Activated naive CD8-positive, alpha-beta T cell treated with anti-CD3 and anti-CD28 coated beads, Interleukin-2, amount 50 U/mL, for 24 hours (primary cell): ENCODE measurements at places on chromosomes 6 and 20.

GRCh38 chr6:80605165-80605989 is 498.9 kb downstream of the BCKDHB start:
- DNase-seq, result no peak

DNA sequence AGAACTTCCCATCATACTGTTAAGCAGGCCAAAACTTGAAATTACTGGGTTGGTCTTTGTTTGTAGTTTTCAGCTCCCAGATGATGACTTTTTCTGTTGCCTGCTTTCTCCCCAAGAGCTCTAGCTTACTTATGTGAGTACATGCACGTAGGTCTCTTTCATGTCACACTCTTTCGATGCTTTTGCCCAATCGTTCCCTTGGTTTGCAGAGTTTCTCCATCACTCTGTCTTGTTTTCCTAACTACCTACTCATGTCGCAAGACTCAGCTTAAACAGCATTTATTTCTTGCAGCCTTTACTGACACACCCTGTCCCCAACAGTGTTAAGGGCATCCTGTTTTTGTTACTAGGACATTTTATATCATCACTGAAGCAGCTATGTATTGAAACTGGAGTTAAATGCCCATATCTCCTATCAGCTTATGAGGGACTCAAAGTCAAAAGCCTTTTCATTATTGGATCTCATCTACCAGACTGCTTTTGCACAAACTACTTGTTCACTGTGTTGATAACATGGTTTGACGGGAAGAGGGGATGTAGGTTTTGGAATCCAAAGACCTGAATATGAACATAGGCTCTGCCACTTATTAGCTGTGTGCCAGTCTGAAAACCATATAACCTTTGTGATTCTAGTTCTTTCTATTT is 2.9 kb downstream of the ARG1 start:
- no peak for DNase-seq

DNA sequence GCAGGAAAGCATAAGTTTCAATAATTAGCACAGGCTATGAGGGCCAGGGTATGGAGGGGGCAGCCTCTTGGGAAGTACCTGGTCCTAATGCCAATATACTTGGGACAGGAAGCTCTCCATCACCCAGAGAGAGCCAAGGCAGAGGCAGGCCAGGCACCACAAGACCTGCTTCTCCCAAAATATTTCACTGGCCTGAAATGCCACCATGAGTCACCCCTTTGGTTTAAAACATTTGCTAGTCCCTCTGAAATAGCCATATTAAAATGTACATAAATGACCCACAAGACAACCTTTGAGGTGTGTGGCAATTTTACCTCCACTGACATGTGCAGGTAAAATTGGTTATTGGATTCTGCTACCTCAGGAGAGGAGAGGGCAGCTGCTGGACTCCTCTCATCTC is 23.4 kb upstream of the SCUBE3 start:
- DNase-seq, result no peak

GRCh38 chr20:38685853-38686473 is 38.3 kb upstream of the SLC32A1 start:
- peak; percentile 59 for DNase-seq

GRCh38 chr6:95203153-95203754 is 374.1 kb upstream of the MANEA start:
- DNase-seq, result peak; percentile 11

DNA sequence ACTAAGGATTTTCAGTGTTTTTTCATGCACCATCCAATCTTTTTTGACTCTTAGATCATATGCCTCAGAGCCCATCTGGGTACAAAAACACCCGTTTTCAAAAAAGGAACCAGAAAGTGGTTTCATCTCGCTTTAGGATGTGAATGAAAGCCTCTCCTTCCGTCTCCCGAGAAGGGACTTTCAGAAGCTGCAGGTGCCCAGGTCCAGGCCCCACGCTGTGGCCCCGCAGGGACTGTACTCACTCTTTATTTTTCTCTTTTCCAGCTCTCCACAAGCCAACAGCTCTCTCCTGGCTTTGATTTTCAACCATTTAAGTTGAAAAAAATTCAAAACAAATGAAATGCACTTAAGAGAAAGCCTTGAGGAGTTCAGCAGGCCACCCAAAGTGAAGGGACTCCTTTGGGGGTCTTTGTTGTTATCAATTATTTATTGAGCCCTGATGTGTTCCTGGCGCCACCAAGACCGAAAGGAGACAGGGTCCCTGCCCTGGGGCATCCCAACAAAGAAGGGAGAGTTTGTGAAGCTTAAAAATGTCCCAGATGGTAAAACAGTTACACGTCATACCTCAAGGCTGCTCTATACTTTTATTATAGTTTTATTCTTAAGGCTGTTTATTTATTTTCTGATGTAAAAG is 467.3 kb downstream of the PREX1 start:
- DNase-seq, result no peak

GRCh38 chr6:34549026-34549803 is 6.9 kb downstream of the SPDEF start:
- no peak for DNase-seq

GRCh38 chr6:10395171-10395703 is 19.6 kb downstream of the TFAP2A start:
- DNase-seq, result no peak

- DNase-seq, result no peak
Observed at GRCh38 chr20:9031991-9032390, 36.9 kb upstream of the PLCB4 start.

DNA sequence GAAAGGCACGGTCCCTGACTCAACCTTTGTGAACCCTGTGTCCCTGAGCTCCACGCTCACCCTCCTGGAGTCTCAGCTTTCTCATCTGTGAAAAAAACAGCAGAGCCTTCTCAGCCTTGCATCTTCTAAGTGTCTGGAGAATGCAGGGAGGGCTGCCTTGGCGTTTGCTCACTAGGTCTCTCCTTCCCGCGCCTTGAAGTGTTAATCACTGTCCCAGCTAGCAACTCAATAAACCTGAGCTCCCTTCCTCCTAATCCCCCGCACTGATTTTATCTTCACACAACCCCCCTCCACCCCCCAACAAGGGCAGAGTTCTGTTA is 34.9 kb upstream of the FOXC1 start:
- DNase-seq, result no peak

- DNase-seq, result no peak
Observed at GRCh38 chr6:14612016-14612980, 494.7 kb downstream of the CD83 start.

GRCh38 chr6:98909236-98909635 is 38.5 kb downstream of the FBXL4 start:
- DNase-seq, result no peak

- DNase-seq, result no peak
Observed at GRCh38 chr6:147564556-147564955, 56.1 kb downstream of the SAMD5 start.

DNA sequence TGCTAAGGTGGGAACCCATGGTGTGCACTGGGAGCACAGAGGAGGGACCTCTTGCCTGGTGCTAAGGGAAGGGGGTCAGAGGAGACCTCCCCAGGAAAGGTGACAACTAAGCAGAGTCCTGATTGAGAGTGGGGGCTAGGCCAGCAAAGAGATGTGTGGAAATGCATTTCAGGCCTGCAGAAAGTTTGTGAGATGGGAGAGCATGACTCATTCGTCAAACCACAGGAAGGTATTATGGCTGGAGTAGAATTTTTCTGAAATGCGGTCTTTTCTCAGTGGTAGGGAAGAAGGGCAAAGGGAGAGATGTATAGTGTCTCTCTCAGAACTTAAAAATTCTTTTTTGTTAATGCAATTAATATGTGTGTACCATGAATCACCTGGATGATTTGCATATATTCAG is 23.6 kb upstream of the EDN1 start:
- DNase-seq, result no peak

DNA sequence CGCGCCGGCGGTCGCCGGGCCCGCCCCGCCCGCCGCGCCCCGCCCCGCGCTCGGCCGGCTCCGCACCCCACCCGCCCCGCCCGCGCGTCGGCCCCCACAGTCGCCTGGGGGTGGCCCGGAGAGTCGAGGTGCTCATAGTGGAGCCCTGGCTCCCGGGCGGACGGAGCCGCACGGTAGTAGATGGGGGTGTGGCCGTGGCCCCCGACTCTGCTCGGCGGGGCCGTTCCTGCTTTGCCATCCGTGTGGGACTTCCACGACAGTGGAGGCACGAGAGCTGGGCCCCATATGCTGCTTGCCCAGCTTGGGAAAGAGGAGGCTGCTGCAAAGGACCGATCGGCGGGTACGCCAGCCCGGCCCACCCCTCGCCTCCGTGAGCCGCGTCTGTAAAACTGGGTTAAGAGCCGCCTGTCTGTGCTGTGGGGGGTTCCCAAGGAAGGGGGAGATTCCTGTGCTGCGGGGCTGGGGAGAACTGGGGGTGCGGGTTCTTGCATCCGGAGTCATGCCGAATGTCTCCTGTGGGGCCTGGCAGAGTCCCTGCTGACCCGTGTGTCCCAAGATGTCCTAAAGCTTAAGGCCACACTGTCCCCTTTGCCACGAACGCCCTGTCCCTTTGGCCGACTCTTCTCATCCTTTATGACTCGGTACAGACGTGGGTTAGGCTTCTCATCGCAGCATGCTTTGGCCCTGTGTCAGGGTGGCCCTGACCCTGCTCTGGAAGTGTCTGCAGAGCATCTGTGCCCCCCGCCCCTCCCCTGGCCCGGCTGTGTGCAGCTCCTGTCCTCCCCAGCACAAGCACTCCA is at the start of gene OPRL1:
Gene OPRL1 (plus strand): TSS at position 70 of the 800 bp plus-strand sequence. CDS start 12,639 bp downstream, outside the sequence.
- no peak for DNase-seq

DNA sequence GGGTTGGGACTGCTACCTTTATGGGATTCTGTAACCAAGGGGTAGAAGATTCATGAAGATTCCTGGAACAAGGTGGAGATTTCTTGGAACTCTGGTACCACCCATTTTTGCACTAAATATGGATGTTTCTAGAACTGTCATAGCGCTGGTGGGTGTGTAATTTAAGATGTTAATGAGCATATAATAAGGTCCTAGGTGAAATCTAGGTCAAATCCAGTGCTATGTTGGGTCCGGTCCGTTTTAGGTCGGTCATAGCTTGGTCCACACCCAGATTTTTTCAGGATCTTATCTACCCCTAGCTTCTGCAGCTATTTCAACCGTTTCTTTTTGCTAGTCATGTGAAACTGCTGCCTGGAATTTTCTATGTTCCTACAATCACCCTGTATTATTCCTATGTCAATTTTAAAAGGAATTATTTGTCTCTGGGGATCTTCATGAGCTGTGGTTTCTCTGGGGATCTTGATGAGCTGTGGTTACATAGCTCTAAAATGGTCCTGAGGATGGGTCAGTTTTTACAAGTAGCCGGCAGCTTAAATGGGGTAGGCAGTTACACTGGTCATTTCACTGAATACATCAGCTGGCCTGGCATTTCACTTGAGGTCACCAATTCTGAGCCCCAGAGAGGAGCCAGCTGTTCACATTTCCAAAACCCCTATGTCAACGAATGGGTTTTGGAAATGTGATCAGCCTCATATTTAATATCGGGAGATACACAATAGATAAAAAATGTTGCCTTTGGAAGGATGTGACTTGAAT is 652.3 kb upstream of the FLRT3 start:
- DNase-seq, result no peak

GRCh38 chr6:92507552-92507951 is 911.8 kb downstream of the EPHA7 start:
- DNase-seq, result no peak

DNA sequence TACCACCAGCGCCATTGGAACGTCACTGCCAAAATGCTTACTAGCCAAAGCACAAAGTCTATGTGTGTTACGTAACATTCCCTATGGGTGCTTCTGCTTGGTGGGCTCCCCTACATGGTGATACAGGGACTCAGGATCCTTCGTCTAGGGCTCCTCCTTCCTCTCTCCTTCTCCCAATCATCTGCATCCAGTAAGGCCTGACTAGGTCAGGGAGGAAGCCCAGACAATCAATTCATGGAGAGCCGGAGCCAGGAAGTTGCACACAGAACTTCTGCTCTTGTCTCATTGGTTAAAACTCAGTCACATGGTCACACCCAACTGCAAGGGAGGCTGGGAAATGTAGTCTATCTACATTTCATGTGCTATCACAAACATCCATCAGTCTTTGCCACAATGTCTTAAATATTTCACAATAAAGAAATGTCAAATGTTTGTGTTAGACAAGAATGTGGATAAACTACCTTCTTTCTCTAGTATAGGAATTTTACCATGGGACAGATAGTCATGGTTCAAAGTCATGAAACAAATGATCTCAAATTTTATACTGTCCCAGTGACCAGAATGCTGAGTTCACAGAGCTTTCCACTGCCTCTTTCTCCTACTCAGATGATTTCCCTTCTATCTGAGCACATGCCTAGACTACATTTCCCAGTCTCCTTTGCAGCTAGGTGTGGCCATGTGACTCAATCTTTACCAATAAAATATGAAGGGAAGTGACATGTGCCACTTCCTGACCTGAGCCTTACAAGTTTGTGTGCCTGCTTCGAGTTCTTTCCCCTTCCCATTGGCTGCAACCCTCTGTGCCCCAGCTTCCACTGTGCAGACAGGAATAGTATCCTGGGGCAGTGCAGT is 9.3 kb upstream of the KCNK15 start:
- DNase-seq, result peak; percentile 18

- DNase-seq, result no peak
Observed at GRCh38 chr20:35006009-35006408, 50.3 kb downstream of the MYH7B start.

DNA sequence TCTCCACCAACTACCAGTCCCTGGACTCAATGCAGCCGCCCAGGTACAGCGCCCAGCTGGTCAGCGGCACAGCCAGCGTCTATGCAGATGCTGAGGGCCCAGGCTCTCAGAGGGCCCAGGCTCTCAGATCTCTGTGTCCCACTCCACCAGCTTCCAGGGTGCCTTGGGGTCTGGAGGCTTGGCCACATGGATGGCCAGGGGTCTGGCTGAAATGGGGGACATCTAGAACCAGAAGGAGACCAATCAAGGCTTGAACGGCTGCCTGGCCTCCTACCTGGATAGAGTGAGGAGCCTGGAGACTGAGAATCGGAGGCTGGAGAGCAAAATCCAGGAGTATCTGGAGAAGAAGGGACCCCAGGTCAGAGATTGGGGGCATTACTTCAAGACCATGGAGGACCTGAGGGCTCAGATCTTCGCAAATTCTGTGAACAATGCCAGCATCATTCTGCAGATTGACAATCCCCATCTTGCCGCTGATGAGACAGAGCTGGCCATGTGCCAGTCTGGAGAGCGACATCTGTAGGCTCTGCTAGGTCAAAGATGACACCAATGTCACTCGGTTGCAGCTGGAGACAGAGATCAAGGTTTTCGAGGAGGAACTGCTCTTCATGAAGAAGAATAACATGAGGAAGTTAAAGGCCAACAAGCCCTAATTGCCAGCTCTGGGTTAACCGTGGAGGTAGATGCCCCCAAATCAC is 44.1 kb upstream of the GRM4 start:
- peak; percentile 42 for DNase-seq

- DNase-seq, result no peak
Observed at GRCh38 chr6:4997862-4998261, 6.0 kb downstream of the RPP40 start.

- DNase-seq, result peak; percentile 66
Observed at GRCh38 chr20:45933266-45934045, 1.0 kb upstream of the PCIF1 start.

DNA sequence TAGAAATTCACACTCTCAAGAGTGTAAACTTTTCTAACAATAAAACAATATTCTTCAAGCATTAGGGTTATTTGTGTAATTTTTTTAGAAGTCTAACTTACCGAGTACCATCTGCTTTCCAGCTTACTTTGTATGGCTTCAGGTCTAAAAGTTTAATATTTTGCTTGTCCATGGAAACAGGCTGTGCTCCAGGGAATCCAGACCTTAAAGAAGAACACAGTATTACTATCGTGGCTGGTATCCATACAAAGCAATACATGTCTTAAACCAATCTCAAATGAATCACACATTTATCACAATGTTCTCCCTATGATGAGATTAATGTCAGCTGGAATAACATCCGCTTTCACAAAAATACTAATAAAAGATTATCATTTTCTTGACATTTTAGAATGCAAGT is 73.0 kb downstream of the RNGTT start:
- DNase-seq, result no peak

GRCh38 chr6:44172731-44173500 is 14.3 kb downstream of the CAPN11 start:
- peak; percentile 86 for DNase-seq
